ENCODE measurements at places on chromosomes 11 and 22.

DNA sequence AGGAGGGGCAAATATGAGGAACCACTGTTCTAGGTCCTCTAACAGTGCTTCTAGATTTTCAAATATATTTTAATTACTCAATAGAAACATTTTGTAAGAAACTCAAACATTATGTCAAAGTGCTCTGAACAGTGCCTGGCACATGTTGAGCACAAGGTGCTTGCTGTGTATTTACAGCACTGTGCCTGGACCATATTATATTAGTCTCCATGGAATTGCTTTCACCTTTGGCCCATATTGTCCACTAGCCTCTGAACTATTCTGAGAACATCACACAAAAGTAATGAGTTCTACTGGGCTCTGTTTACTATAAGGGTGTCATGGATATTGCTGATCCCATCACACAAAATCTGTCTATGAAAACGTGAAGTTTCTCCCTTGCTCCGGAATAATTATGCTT is 76.7 kb downstream of the PPFIBP2 start:
- no peak for DNase-seq

GRCh38 chr11:15613251-15613650 is 498.5 kb downstream of the INSC start:
- DNase-seq, result no peak

DNA sequence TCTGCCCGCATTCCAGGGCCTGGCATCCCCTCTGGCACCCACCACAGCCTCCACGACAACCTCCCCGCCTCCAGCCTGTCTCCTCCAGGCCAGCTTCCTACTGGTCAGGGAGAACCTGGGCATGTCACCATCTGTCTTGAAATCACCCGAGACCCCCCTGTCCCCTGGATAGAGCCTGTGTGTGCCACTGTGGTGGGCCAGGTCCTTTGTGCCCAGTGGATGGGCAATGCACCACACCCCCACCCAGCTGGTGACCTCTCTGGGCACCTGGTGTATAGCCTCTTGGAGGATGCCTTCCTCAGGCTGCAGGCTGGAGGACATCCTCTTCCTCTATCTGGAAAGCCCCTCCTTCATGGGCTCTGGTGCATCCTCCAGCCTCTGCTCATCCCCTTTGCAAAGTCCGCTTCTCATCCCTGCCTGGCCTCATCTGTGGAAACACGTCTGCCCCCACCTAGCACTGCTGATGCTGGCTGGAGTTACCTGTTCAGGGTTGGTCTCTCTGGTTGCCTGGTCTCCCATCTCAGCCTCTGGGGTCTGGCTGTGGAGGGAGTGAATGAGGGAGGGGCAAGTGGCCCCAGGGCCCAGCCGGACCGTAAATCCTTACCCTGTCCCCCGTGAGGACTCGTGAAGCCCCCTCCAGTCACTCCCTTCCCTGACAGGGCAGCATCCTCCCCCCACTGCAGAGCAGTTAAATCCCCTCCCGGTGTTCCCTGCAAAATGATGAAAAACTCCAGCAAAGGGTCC is 589.6 kb downstream of the TBC1D22A start:
- DNase-seq, result no peak

- DNase-seq, result no peak
Observed at GRCh38 chr22:39518996-39519680, 1.2 kb upstream of the ATF4 start.

- no peak for DNase-seq
Observed at GRCh38 chr22:45329530-45329936, 19.8 kb downstream of the FAM118A start.

- no peak for DNase-seq
Observed at GRCh38 chr11:97746818-97747217, 1273.9 kb upstream of the CNTN5 start.

GRCh38 chr11:94766713-94767206 is 1.4 kb upstream of the AMOTL1 start:
- no peak for DNase-seq

- DNase-seq, result no peak
Observed at GRCh38 chr22:24523873-24524272, 28.7 kb downstream of the UPB1 start.

DNA sequence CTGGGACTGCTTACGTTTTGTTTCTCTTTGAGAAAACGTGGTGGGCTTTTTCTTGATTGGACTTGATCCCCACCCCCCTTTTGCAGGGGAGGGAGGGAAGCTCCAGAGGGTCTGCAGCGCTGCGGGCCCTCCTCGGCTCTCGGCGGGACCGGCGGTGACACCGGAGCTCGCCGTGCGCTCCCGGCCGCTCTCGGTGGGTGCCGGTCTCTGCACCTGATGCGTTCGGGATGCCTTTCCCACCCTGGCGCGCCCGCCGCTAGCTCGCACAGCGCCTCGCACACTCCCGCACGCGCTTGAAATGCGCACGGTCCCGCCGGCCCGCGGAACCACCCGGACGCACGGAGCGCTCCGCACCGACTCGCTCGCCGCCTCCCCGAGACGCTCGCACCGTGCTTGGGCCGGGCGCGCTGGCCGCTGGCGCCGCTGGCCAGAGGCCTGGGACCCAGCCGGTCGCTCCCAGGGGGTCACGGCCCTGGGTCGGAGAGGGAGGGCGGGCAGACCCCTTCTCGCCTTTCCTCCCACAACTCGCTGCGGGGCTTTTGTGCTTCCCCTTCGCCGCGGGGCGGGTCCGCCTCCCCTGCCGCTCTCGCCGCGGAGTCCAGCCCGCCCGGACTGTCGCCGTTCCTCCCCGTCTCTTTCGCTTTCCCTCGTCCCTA is 1.0 kb downstream of the ZBTB16 start:
- no peak for DNase-seq

GRCh38 chr22:23817146-23817545 is 21.7 kb downstream of the DERL3 start:
- DNase-seq, result no peak

- DNase-seq, result no peak
Observed at GRCh38 chr11:65425971-65426838, 3.6 kb downstream of the NEAT1 start.

DNA sequence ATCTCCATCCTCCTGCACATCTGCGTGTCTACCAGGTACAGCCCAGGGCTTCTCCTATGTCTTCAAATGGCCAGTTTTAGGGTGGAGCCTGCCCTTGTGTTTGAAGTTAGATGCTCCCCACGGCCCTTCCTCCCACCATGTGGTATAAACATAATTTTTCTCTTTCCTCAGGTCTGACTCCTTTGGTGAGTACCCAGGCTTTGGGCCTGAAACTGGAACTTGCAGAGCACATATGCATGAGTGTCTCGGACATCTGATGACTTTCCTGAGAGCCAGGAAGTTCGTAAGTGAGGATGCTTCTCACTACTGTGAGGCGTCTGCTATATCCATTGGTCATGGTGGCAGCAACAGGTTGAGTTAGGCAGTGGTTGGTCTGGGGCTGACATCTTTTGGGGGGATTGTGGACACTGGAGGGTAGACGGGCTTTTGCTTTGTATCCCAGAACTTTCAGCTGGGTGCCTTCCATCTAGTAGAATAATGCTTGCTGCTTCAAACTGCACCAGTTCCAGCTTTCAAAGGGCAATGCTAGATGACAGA is 16.2 kb downstream of the CSRP3 start:
- no peak for DNase-seq

DNA sequence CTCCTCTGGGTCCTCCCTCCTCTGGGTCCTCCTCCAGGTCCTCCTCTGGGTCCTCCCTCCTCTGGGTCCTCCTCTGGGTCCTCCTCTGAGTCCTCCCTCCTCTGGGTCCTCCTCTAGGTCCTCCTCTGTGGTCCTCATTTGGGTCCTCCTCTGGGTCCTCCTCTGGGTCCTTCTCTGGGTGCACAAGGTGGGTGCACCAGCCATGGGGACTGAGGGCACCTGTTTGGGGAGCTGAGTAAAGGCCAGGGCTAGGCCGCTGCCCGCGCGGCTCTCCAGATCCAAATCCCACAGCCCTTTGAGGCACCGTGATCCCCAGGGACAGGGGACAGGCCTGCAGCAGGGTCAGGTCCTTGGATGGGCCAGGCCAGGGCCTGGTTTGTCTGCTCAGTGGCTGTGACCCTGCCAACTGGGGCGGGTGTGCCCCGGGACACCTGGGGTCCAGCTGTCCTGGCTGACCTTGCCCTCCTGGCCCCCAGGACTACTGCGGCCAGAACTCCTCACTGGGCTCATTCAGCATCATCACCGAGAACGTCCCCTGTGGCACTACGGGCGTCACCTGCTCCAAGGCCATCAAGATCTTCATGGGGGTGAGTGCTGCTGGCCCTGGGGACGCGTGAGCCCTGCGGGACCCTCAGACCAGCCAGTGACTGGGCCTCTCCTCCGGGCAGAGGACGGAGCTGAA is 12.7 kb downstream of the MUC2 start:
- DNase-seq, result no peak

DNA sequence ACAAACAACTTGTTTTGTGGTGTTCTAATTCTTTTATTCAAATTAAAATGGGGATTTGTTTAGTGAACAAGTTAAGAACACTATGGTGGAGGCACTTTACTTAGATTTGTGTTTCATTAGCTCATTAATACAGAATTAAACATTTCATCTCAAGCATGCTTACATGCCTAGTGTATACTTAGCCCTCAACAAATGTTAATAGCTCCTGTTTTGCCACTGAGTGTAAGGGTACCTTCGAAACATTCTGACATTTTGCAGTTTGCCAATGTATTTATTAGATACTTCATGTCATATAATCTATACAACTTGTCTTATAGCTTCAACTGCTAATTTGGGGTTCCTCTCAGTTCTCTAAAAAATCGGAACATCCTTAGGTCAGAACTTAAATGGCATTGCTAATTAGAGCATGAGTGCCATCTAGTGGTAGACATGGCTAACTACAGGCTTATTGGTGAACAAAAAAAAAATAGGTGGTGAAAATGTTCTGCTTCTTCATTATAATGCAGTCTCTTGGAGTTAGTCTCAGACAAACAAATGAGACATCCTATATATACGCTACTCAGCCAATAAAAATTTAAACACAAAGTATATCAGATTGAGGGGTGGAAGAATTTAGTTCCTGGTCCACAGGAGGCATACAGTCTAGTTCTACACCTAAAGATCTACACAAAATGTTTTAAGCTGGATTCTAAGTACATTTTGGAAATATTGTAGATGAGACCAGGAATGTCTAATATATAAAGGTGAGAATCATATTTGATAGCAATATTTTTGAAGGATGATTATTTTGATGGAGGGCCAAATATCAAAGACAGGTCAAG is 4.9 kb upstream of the CNTN5 start:
- no peak for DNase-seq

DNA sequence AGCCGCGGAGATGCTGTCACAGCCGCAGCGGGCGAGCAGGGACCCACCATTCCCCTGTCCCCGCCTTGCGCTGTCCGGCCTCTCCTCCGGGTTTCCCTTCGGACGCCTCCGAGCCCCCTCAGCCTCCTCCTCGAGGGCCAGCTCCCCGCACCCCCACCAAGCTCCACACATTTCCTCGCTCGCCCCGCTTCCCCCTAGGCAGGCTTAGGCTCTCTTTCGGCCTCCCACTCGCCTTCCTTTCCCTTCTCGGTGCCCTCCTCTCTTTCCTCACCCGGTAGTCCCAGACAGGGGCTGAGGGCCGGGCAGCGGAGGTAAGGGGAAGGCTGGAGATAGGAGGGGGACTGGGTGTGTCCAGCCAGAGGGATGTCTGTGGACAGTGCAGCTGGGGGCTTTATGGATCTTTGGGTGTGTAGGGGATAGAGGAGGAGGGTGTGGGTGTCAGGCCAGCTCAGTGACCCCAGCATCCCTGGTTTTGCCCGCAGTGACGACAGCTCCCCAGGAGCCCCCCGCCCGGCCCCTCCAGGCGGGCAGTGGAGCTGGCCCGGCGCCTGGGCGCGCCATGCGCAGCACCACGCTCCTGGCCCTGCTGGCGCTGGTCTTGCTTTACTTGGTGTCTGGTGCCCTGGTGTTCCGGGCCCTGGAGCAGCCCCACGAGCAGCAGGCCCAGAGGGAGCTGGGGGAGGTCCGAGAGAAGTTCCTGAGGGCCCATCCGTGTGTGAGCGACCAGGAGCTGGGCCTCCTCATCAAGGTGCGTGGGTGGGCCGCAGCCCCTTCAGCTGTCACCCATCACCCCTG is 1.6 kb downstream of the KCNK4 start:
- no peak for DNase-seq

DNA sequence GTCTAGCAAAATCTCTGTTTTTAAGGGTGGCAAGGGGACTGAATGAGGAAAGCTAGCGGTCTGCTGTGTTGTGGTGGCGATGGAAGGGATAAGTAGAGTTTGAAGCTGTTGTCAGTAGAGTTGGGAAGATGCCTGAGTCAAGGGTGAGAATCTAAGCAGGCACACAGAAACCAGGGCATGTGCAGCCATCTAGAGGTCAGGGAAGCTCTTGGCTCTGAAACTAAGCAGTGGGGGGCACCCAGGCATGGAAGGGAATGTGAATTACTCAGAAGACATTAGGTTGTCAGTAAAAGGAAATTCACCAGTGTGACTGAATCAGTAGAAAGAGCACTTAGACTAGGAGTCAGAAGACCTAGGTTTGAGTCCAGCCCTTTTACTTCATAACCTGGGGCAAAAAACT is 15.4 kb downstream of the BMAL1 start:
- DNase-seq, result no peak

DNA sequence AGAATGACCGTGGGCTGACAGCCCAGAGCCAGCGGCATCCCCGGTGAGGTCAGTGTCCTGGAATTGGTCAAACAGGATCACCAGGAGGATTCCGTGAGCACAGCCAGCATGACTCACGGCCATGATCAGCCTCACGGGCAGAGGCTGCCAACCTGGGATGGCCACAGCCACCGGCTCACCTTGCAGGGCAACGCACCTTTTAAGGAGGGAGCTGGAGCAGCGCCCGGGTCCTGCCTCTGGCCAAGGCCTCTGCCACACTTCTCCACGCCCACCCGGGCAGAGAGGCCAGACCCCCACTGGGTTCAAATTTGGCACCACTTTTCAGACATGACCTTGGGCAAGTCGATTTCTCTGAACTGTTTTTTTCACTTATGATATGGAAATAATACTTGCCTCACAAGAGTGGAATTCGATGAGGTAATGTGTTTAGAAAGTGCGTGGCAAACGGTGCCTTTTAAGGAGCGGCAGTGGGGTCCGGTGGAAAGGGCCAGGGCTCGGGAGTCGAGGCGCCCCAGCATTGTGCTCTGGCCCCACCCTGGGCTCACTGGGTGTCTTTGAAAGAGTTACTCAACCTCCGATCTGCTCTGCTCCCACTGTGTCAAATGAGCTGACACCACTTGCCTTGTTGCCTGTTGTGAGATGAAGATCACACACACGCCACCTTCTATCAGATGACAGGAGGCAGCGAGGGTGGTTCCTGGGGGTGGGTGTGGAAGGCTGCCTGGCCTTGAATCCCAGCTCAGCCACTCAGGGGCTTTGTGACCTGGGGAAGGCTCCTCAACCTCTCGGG is 16.0 kb downstream of the TXN2 start:
- DNase-seq, result no peak

GRCh38 chr11:125071435-125071834 is 8.3 kb downstream of the SLC37A2 start:
- DNase-seq, result no peak

All from stimulated activated CD8-positive, alpha-beta memory T cell treated with anti-CD3 and anti-CD28 coated beads, Interleukin-7, amount 100 ng/mL, for 1 hour (primary cell).